ENCODE measurements at places on chromosomes 5 and 9.

- DNase-seq: no peak
These were observed 107.8 kb upstream of the PRLR start for GRCh38 chr5:35338157-35338453.

DNA sequence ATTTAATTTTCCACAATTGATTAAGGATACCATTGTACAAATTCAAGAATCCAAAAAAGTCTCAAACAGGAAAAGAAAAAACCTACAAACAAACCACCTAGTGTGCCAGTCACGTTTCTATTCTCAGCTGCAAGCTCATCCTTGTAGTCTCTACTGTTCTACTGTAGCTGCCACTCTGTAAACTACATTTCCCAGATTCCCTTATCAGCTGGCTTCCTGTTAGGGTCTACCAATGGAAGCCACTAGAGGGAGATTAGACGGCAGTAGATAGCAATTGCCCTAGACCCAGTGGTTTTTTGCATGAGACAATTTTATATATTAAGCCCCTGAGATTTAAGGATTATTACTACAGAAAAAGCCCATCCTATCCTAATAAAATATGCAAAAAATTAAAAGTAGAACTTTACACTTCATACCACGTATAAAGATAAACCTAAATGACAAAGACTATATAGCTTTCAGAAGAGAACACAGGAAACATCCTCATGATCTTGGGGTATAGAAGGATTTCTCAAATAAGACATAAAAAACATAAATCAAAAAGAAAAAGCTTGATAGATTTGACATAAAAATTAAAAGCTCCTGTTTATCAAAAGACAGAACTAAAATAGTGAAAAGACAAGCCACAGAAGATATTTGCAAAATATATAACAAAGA, 37.4 kb downstream of the P4HA2 start:
- peak; percentile 78 for DNase-seq

GRCh38 chr5:135553688-135554462, 18.1 kb upstream of the NEUROG1 start:
- DNase-seq: peak; percentile 9

DNA sequence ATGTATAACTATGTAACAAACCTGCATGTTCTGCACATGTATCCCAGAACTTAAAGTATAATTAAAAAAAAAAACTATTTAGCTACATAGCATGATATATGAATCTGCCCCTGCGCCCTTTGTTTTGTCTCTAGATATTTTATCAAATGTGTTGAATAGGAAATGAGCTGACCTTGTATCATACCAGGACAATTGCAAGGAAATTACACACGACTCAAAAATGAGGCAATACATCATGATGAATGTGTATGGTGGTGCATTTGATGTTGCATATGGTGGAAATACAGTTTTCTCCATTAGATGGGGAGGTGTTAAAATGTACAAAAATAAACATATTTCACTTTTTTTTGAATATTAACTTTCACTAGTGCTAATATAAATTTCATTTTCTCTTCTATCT, 28.6 kb upstream of the CEP78 start:
- DNase-seq: no peak

- DNase-seq: no peak
These were observed 20.2 kb upstream of the TJP2 start for GRCh38 chr9:69153707-69154521.

DNA sequence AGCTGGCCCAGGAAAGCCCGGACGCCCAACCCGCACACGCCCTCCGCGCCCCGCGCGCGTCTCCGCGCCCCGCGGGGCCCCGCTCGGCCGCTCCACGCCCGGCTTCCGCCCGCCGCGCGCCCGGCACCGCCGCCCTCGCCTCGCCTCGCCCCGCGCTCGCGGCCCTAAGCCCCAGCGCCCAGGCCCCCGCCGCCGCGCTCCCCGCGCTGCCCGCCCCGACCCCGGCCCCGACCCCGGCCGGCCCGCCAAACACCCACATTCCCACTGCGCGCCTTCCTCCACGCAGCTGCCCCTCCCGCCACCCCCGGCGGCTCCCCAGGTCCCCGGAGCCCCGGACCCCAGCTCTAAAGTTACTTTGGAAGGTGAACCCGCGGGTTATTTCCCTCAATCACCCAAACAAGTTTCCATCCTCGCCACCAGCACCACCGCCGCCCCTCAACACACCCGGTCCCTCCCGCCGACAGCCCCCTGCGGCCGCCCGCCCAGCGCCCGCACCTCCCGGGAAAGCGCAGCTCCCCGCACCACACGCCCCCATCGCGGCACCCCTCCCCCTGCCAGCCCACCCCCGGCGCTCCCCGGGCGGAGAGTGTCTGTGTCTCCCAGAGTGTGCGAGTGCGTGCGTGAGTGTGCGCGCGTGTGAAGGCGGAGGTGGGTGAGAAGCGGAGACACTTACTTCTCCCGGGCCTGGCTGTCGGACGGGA, 439 bp downstream of the SSBP2 start:
- DNase-seq: no peak

- DNase-seq: no peak
These were observed 330.1 kb downstream of the ADAMTS6 start for GRCh38 chr5:65151614-65152013.

DNA sequence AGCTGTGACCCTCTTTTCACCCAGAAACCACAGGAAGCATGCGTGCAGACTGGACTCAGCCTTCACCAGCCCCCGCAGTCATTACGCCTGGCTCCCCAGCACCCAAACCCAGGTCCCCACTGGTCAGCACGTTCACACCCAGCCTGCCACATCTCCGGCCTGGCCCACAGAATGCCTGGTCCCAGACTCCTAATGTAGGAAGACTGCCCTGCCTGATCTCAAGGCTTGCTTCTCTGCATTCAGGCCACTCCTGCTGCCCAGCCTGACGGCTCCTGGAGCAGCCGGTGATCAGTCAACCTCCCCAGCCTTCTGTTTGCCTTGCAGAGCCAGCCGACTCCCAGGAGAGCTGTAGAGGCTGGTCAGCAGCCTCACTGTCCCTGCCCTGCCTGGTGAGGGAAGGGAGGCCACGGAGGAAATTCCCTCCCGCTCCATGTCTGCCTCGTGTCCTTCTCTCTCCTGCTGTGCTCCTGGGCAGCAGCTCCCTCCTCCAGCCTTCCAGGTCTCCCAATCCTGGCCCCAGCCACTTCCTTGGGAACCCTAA, 25.4 kb downstream of the ADAMTS2 start:
- no peak for DNase-seq

DNA sequence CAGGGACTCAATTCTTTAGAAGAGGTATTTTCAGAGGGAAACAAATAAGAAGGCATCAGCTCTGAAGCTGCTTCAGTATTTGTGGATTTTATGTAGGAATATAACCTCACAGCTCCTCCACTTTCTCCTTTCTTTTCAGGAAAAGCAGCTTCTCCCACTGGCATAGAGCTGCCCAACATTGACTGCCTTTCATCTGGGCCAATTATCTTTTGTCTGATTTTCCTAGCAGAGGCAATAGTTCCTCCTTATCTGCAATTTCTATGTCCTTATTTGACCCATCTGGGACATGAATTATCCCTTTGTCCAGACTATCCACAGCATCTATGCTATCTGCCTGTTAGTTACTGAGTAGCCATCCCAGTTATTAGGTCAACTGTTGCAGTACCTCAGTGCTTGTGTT, 1671.2 kb upstream of the ACO1 start:
- no peak for DNase-seq

GRCh38 chr5:31855134-31856040, 216.5 kb downstream of the PDZD2 start:
- DNase-seq: no peak

DNA sequence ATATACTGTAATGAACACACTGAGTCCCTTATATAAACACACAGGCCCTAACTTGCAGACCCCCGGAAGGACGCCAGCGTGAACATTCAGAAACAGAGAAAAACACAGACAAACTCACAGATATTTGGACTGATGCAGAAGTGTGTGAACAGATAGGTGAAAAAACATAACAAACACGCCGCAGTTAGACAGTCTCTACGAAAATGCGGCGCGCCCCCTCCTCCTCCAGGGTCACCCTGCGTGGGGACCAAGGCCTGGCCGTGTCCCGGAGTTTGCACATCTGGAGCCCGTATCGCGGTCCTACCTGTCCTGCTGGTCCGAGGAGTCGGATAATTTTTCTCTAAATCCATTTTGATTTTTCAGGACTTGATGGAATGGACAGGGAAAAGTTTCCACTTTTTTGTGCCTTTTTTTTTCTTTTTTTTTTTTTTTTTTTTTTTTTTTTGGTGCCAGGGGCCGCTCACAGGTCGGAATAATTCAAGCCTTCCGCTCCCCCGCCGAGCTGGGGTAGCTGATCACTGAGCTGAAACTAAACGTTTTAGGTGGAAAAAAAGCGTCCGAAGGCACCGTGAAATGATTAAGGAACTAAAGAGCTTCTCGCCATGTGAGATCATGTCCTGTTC, at the start of gene PAX5:
Gene PAX5 (minus strand): TSS at position 587 of the 623 bp plus-strand sequence. CDS start 237 bp downstream, at position 350.
- no peak for DNase-seq

Measured in SHP77 (cell line).